SW 1271 (cell line): ENCODE measurements at places on chromosomes 2 and 18.

GRCh38 chr2:104577143-104577542 lies 276.8 kb upstream of the POU3F3 start:
- DNase-seq, result no peak

DNA sequence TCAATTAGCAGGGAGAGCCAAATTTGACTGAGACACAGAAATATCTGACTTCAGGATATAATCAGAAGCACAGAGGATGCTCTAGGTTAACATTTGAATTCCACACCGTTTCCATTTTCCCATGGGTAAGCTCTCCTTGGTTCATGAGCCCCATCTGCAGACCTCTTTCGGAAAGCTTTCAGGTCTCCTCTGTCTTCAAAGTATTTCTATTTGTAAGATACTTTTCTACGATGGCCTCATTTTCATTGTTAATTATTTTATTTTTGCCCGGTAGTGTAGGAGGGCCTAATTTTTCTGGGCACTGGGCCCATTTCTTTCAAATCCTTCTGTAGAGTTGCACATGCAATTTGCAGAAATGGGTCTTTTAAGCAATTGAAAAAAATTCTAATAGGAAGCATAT lies 53.8 kb downstream of the LRPPRC start:
- DNase-seq, result no peak

DNA sequence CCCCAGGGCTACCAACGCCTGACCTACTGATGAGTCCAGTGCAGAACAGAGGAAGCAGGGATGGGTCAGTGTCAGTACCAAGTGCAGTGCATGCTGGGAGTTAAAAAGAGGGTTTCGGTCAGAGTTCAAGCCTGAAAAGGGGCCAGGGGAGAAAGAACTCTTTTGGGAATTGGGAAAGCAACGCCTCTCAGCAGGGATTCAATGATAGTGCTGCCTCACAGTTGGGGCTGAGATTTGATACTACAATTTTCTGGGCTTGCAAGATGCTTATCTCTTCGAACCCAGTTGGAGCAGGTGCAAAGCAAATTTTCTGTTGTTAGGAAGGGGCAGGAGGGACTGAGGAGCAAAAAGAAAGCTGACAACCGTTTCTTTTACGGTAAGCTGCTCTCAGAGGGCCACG lies 82.6 kb downstream of the CERKL start:
- DNase-seq, result no peak

GRCh38 chr2:139122711-139123158 lies 342.5 kb upstream of the NXPH2 start:
- peak; percentile 32 for DNase-seq

- DNase-seq, result peak; percentile 47
Measured at GRCh38 chr2:41414486-41415230, 633.2 kb upstream of the PKDCC start.

GRCh38 chr18:55110436-55110835 lies 151.2 kb upstream of the CCDC68 start:
- DNase-seq, result no peak

DNA sequence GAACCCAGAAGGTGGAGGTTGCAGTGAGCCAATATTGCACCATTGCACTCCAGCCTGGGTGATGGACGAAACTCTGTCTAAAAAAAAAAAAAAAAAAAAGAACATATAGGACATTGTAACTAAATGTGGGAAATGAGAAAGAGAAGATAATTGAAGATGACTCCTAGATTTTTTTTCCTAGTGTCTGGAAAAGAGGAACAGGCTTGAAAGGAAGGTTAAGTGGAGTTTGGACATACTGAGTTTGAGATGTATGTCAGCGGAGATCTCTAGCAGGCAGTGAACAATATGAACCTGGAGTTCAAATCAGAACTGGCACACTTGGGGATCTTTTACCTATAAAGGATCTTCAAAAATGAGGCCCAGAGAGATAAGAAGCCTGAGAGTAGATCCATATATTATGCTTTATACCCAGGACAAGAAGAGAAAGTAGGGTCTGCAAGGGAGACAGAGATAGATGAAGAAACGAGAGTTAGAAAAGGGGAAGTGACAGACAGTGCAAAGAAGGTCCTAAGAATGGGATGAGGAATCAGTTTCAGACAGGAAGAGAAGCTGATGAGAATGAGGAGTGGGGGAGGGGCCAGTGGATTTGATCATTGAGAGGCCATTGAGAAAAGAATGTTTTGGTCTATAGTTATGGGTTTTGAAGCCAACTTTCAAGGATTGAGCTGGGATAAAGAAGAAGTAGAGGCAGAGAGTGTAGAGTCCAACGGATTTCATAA lies 46.9 kb upstream of the CD28 start:
- no peak for DNase-seq

- no peak for DNase-seq
Measured at GRCh38 chr18:67926929-67927864, 410.7 kb upstream of the DSEL start.

GRCh38 chr2:151344906-151345305 lies 12.5 kb upstream of the TNFAIP6 start:
- DNase-seq, result no peak

- no peak for DNase-seq
Measured at GRCh38 chr2:101047774-101048173, 45.7 kb downstream of the RPL31 start.
